NCI-H1694 treated with DMSO at 0.1 percent for 48 hours (cell line): ENCODE measurements at places on chromosomes 3 and 15.

DNA sequence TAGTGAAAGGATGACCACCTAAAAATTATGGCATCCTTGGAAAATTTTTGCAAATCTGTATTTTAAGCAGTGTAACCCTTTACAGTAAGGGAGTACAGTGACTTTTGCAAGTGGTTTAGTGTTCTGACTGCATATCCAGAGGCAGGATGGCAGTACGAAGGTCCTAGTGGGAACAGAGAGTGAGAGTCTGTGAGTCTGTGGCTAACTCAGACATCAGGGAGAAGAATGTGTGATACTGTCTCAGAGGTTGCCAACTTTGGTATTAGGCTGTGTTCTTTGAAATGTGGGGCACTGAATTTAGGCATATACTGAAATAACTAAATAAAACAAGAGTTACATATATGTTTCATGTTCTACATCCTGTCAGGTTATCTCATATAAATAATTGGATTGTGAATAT lies 25.7 kb downstream of the PRKCI start:
- DNase-seq, result no peak

- no peak for DNase-seq
Observed at GRCh38 chr15:80736560-80736959, 41.5 kb downstream of the ABHD17C start.

- DNase-seq, result no peak
Observed at GRCh38 chr3:39109086-39109485, 1.6 kb downstream of the TTC21A start.

GRCh38 chr3:194205675-194206133 lies 69.8 kb downstream of the HES1 start:
- no peak for DNase-seq

DNA sequence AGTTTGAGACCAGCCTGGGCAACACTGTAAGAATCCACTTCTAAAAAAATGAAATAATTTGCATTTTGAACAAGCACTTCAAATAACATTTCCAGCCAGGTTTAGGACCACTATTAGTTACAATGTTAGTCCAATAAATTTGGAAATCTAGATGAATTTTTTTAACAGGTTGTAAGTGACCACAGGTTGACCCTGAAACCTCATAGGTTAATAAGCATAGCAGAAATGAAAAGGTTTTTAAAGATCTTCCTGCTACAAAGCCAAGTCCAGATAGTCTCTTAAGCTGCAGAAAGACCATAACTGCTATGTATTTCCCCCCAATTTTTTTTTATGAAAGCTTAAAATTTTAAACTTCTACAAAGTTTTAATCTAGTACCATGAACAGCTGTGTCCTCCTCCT lies 1.5 kb upstream of the NIT2 start:
- DNase-seq, result no peak

DNA sequence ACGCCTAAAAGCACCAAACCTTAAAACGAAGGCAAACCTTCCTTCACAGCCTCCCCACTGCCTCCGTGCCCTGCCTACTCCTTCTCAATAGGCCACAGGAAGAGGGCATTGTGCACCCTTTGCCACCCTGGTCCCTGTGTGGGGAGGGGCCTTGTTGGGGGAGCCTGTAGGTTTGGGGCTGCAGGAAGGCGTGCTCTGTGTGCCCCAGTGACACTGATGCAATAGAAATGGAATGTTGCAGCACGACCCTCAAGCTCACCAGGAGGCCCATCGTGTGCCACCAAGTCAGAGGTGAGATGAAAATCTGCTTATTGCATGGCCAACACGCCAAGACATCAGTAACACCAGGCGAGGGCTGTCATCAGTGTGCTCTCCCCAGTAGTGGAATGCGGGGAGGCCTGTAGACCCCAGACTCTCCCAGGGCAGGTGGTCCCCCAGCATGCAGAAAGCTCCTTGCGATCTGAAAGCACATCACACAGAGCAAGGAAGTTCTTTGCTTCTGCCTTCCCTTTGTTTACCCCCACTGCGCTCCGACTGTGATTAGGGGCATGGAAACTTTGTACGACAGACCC lies 86.2 kb downstream of the ASB7 start:
- DNase-seq, result no peak

DNA sequence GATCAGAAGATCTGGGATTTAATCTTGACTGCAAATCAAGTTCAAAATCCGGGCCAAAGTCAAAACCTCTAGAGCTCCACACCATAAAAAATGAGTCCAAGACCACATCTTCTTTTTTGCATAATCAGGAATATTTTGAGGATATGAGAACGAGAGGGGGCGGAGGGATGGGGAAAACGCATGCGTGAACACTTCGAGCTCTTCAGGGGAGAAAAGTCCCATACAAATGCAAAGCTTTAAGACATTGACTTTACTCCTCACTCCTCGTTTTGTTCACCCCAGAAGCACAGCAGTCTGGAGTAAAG lies 68.2 kb downstream of the SUMF1 start:
- DNase-seq, result no peak

DNA sequence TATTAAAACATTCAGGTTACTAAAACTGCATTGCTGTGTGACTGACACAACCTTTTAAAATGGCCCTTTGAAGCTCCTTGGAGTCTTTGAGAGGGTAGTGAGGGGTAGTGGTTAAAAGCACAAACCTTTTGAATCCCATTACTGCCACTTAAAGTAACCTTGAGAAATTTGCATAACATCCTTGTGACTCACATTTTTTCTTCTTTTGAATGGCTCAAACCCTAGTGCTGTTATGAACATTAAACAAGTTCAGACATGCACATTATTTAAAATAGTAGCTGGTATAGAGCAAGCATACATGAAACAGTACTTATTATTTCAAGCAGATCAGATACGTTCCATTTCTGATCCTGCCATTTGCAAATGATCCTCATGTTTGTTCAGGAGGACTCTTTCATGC lies 3.7 kb upstream of the CLDN1 start:
- DNase-seq, result no peak

DNA sequence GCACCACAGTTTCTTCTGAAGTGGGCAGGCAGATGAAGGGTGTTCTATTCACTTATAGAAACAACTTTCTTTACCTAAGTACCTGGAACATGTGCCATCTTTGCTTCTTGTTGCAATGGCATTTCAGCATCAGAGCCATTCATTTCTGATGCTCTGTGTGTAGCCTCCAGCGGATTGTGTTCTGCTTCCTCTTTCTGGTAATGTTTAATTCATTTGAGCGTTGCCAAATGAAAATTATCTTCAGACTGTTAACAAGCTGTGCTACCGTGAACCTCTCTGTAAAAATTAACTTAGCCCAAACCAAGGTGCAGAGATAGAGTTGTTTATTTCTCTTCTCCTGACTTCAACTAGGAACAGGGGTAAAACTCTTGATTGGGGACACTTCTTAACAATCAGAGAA lies 302.0 kb downstream of the EDEM1 start:
- no peak for DNase-seq

DNA sequence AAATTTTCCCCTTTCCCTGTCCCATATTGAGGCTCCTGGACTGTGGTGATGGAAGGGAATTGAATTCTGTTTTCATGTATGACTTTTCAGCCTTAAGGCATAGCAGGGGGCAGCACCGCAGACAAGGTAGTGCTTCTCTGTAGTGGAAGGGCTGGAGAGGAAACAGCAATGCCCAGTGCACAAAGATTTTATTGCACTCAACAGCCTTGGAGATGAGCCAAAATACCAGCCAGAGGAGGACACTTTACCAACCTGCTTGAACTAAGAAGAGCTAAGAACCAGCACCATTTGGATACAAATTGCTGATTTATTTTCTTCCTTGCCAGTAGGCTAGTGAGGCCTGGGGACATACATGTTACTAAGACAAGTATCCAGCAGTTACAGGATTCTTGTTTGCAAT lies 98.7 kb downstream of the KCNMB2 start:
- no peak for DNase-seq

- DNase-seq, result no peak
Observed at GRCh38 chr3:134334231-134334900, 39.9 kb downstream of the AMOTL2 start.

DNA sequence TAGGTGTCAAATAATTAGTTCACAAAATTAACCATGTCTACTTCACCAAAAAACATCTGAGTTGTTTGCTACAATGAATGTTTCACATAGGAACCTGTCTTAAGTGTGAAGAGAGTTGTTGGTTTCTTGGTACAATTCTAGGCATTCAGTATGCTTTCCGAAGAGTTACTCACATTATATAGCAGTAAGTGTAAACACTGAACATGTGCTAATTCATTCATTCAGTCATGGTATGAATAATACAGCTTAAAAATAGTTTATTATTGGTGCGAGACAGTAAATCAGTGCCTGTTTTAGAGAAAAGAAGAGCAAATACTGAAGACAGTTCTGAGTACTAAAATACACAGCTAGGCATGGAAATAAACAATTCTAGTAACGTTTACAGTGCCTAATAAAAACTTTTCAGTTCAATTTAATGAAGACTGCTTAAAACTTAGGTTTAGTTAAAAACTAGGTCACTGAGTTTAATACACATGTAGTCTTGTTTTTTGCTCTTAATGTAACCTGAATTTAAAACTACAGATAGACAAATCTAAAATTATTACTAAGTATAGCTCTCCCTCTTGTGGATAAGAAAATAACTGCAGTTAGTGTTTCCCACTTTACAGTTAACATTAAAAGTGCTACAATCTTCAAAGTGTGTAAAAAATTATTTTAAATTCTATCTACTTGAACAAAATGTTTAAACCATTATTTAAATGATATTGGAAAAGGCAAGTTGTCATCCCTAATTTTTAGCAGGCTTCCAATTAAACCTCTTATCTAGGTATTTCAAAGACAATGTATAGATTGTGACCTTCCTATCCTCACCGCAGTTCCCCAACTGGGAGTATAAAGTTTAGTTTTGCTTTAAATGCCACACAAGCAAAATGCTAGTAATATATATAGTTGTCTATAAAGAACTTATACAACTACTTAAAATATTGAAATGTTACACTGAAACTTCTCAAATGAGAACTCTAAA lies 20.1 kb upstream of the ZCWPW2 start:
- peak; percentile 7 for DNase-seq

GRCh38 chr3:98807561-98807960 lies 44.4 kb downstream of the ST3GAL6 start:
- DNase-seq, result no peak

DNA sequence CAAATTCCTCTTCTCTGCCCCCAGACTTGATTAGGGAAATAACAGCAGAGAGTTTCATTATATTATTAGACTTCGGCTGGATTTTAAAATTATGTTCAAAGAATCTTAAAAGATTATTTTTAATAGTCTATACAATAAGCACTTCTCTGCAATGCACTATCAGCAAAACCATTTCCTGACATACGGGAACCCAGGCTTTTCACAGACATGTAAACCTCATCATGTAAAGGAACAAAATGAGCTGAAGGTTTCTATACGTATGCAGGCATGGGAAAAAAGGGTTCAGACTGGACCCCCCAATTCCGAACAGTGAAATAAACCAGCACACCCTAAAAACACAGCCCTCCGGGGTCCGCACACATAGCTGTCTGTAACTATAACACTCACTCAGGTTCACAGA lies 77.5 kb upstream of the LMOD3 start:
- DNase-seq, result no peak

DNA sequence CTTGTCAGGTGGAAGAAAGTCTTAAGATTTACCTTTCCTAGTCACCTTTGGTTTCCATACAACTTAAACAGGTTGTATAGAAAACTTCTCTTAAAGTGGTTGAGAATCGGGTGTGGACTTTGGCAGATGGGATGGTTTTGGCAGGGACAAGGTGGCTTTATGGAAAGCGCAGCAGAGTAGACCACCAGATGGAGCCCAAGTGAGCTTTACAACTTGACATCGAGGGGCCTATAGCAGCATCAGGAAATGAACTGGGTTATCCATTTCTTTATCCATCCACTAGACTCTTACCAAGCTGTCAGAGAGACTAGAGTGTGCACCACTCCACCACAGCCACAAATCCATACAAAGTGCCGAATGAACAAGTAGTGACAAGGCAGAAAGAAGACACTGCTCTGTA lies 85.3 kb upstream of the MBNL1 start:
- DNase-seq, result peak; percentile 45

DNA sequence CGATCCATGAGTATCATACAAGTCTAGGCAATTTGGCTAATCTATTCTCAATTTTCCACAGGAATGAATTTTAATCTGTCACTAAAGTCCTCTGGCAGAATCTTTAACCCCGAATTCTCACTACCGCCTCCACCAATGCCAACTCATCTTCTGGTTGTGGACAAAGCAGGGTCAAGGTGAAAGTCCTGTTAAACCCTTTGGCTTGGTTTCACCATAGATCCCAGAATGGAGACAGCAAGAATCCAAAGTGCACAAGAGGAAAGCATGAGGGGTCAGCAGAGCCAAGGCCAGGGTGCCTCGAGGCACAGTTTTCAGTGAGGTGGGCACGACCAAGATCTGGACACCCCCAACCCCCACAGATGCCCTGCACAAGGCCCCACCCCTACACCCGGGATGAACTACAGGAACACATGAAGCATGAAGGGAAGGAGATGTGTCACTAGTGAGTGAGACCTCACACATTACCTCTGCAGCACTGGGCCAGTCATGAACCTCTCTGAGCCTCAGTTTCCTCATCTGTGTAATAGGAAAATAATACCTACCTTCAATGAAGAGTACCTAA lies 466.2 kb downstream of the EPHB1 start:
- DNase-seq, result no peak
